ENCODE measurements at places on chromosomes 1 and 21.
A peak's percentile ranks its signal among the peaks of the same experiment; 100 is the strongest.

DNA sequence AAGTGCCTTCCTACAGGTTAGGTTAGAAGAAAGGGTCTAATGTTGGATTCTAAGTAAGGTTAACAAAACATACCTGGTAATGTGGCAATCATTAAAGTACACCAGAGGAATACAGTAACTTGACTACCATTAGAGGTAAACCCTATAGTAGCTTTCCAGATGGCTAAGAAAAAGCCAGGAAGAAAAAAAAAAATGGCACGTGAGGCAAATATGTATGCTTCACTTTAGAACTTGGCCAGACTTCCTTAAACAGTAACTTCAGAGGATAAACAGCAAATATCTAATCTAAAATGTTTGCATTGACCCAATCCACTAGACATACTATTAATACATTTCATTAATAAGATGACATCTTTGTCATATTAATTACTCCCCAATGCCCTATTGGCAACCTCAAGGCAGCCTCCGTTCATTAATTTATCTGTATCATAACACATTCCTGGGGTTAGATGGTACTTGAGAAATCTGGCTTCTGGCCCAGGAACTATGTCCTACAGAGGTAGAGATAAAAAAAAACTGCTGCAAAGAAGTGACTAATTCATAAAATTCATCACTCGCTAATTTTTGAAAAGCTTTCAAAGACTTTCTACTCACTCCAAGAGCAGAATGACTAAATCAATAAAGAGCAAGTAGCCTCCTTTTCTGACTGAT, 5.8 kb downstream of the DCAF8 start:
- no peak for DNase-seq

GRCh38 chr1:29309075-29309474, 72.8 kb downstream of the PTPRU start:
- no peak for DNase-seq

DNA sequence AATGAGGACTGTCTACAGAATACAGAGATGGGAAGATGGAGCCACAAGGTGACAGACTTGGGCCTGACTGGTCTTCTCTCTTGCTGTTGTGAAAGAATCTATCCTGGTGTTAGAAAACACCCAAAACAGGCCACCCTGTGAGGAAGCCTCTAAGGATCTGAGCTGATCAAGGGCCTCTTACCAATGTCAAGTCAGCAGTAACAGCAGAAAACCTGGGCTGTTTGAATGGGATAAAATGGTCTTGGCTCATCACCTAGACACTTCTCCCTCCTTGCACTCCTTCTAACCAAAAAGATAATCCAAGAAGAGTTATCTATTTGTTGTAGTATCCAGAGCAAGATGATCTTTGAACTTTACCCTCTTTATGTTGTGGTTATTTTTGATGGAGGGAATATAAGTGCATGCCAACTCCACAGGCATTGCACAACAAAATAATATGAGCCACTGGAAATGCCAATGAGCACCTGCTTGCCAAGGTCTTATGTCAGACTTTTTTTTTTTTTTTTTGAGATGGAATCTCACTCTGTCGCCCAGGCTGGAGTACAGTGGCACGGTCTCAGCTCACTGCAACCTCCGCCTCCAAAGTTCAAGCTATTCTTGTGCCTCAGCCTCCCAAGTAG, 32.8 kb upstream of the ZNF281 start:
- no peak for DNase-seq

- DNase-seq, result no peak
Observed at GRCh38 chr1:15098176-15099125, 55.1 kb upstream of the TMEM51 start.

GRCh38 chr1:39653546-39654031, 14.1 kb upstream of the HEYL start:
- DNase-seq, result peak; percentile 68

- no peak for DNase-seq
Observed at GRCh38 chr21:43884861-43885417, 19.9 kb downstream of the AGPAT3 start.

GRCh38 chr1:182910143-182910542, 42.8 kb downstream of the SHCBP1L start:
- no peak for DNase-seq

DNA sequence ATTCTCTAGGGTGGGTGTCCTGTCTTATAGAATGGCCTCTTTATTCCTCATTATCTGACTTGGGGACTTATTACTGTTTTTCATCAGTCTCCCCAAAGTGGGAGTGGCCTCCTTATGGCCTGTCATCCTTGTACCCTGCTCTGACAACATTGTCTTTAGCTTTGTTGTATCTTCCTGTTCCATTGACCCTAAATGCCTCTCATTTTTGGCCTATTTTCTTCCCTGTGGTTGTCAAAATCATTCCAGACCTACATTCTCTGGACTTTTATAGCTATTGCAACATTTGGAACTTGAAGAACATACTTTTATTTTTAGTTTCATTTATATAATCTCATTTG, 9.7 kb downstream of the SFT2D2 start:
- no peak for DNase-seq

DNA sequence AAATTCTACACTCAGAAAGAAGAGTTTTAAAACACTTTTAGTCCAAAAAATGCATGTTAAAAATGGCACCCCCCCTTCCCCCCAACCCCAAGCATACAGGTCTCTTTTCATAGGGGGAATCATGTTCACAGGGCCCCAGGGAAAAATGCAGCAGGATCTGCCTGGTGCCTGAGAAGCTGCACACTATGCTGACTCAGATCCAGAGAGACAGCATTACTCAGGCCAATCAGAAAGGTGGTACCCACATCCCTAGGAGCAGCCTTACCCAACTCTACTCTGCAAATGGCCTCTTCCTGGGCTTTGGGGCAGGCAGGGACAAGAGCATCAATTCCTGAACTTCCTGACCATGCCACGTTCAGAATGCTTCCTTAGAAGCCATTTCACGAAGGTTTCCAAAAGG, 119.0 kb downstream of the HIVEP3 start:
- no peak for DNase-seq

GRCh38 chr1:25140073-25140797, 92.1 kb downstream of the SYF2 start:
- no peak for DNase-seq

DNA sequence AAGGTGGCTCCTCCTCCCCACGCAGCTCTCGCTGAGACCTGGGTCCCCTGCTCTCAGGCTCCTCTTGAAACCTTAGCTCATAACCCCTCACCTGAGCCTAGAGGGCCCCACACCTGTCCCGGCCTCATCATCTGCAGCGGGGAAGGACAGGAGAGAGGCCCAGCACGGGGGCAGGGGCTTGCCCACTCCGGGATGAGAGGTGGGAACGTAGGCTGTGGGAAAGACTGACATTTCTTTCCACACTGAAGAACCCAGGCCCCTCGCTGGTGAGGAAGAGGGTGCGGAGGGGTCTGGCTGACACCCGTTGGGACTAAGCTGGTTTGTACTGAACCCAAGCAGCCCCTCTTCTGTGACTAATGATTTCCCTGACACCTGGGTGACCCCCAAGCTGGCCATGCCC, 14.0 kb upstream of the NES start:
- no peak for DNase-seq

DNA sequence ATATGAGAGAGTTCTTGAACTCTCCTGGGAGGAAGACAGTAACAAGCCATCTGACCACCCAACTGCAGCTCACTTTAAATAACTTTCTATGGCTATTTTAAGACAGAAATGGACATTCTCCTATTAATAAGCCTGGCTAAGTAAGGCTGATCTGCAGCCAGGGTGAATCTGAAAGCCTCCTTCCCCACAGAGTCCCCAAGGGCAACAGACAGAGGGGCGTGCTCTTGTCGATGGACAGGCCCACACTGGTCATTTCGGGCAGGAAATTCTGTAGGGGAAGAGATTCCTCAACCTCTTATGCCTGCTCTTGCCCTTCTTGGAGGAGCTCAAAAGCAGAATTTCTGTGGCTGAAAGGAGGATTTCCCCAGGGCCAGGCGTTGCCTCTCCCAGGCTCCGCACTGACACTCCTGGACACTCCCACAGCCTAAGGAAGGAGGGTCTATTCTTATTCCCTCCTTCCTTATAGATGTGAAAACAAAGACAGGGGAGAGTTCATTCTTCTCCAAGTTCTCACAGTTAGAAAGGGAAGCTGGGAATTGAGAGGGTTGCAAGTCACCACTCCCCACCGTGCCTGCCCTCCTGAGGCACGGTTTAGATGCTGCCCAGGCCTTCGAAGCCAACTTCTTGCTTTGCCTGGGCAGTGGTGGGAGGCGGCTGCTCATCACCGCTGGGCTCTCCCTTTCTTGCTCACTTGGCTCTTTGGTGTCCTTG, 17.9 kb upstream of the KANK4 start:
- no peak for DNase-seq

DNA sequence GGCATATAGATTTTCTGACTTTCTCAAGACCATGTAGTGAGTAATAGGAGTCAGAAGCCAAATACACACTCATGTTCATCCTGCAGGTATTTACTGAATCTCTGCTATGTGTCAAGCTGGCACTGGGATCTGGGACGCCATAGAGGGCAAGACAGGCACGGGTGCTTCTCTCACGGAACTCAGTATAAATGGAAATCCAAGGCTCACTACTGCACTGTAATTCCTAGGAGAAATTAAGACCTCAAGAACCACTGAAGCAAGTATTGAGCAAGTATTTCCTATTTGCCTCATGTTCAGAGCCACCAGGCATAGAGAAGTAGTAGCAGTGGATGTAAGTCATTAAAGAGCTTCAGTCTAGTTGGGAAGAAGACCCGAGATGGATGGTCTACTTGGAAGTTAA, 38.9 kb downstream of the EIF2D start:
- no peak for DNase-seq

DNA sequence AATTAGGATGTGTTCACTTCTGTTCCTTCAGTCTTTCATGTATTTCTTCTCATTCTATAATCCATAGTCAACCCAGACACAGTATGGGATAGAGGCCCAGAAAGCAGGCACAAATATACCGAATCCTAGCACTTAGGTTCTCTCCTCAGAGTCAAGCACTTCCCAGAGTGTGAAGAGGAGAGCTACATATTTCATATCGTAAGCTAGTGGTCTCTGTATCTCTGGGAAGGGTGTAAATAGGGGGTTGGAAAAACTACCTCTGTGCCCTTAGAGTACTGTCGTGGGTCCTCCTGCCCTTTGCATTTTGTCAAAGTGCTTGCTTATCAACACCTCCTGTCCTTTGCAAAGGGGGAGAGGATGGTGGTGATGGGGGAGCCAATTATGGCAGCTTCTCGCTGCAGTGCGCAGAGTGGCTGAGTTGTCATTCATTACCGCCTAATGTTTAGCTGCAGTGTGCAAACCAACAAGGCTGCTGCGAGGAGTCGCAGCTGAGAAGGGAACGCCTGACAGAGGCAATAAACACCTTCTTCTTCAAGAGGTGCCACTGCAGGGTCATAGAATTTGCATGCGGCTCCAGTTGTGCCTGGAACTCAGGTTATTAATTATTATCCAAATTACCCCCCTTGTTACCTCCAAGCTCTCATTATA, 182.7 kb downstream of the NUF2 start:
- no peak for DNase-seq

- no peak for DNase-seq
Observed at GRCh38 chr1:119226321-119226720, 85.9 kb upstream of the WARS2 start.

GRCh38 chr1:100292711-100293110, 26.7 kb downstream of the RTCA start:
- no peak for DNase-seq

DNA sequence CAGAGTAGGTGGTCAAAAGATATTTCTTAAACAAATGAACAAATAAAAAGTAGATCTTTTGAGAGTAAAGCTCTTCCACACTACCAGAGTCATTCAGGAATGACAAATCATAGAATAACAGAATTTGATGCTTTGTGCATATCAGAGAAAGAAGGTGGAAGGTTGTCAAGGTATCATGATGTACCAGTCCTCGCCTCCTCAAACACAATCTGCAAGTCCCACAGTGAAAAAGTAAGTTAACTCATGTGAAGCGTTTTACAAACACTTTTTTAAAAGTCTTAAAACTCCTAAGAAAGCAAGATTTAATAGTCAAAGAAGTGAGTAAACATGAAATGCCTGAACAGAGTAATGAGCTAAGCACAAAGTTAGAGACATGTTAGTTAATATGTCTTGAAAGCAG, 2.5 kb upstream of the RGS4 start:
- DNase-seq, result no peak

- no peak for DNase-seq
Observed at GRCh38 chr1:198622001-198622400, 16.8 kb upstream of the PTPRC start.

DNA sequence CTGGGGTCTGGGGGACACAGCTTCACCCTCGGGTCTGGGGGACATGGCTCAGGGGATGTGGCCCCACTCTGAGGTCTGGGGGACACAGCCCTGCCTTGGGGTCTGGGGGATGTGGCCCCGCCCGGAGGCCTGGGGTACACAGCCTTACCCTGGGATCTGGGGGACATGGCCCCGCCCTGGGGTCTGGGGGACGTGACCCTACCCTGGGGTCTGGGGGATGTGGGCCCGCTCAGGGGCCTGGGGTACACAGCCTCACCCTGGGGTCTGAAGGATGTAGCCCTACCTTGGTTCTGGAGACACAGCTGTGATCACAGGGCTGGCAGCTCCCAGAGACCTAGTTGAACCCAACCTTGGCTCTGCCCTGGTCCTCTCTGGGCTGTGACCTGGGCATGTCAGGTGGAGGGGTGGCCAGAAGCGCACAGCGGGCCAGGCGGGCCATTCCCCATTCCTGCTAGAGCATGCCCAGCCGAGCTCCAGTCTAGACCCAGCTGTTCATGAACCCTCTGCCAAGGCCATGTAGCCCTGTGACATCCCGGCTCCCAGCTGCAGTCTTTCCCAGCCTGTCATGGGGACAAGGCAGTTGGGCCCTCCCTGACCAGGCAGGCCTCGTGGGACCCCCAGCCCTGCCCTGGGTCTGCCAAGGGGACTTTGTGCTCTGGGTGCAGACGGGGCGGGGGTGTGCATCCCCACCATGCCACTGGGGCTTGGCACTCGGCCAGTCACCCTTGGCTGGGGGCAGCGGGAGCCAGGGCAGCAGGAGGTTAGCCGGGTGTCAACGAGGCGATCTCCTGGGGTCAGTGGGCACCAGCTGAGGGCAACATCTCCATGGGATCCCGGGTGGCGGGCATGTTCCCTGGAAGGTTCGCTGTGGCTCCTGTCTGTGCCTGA, 43.9 kb downstream of the WNT9A start:
- no peak for DNase-seq

DNA sequence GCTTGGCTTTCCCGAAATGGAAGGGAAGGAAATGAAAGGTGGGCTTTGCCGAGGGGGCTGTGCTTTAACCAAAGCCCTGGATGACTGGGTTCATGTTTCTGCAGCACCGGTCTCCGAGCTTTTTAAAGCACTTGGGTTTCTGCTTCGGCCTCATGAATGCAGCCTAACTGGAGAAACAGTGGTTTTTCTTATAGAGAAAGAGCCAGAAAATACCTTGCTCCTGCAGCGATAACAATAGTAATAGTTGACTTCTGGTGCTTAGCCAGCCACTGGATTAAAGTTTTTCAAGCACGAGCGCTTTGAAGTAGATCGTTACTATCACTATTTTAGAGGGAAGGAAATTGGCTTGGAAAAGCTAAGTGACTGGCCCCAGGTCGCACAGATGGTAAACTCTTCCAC, 500 bp upstream of the DOCK7 start:
- DNase-seq, result no peak

- DNase-seq, result no peak
Observed at GRCh38 chr1:77031106-77031662, 163.9 kb downstream of the ST6GALNAC5 start.
